ENCODE measurements at places on chromosomes 12 and 14.

DNA sequence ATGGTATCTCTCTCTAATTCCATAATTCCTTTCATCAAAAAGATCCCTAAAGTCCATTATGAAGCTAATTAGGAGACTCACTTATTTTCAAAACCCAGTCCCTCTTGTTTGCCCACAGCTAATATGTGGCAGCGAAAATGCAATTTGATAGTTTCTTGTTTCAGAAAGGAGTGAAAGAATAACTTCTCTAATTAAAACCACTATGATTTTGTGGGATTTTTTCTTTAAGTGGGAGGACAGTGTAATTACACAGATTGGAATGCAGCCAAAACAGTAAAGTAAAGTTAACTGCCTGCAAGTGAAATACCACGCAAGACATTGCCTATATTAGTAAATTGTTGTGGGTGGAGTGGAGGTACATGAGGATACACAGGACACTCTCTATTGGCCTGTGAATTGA is 50.0 kb downstream of the PTPRO start:
- DNase-seq, result no peak

DNA sequence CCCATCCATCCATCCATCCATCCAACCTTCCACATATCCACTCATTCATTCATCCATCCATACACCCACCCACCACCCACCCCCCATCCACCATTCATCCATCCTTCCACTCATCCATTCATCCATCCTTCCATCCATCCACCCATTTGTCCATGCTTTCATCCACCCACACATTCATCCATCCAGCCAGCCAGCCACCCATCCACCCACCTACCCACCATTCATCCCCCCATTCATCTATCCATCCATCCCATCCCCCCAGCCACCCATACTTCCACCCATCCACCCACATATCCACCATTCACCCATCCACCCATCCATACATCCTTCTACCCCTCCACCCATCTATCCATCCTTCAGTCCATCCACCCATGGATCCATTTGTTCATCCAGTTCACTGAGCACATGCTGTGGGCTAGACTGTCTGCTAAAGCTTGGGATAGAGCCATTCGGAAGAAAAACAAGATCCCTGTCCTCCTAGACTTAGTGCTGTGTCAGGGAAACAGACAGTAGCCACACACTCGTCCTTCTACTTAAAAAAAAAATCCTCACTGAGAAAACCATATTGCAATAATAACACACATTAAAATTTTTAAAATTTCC is 377.5 kb downstream of the ADGRD1 start:
- no peak for DNase-seq

DNA sequence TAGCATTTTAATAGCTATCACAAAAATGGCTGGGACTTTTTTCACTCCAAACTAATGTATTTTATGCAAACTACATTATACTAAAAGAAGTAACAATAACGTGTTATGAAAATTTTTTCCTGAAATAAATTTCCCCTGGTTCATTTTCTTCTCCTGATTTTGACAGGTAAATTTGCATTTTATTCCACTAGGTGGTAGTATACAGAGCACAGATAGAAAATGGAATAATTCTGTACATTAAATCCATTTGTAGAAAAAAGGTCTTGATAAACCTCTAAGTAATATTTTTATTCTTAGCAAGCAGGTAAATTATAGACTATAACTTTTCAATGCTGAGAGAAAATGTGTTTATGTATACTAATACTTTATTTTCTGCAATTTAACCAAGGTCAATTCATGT is 96.5 kb downstream of the BCAT1 start:
- no peak for DNase-seq

DNA sequence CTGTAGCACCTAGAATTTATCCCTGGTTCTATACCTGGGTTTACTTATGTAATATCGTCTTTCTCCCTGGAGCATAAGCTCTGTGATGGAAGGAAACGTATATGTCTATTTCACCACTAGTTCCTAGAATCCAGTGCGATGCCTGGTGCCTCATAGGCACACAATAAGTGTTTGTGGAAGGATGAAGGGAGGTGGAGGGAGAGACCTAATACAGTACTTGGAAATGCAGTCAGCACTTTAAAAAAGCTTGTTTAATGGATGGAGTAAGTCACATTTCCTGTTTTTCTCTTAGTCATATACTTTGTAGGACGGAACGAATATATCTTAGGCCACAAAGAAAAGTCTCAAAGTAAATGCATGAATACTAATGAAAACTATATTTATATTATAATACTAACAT is 186.5 kb upstream of the HMGA2 start:
- DNase-seq, result no peak

GRCh38 chr14:20627346-20628027 is 14.0 kb downstream of the OR6S1 start:
- DNase-seq, result no peak

All from COR-L47 (cell line).